T-helper 2 cell (primary cell): ENCODE measurements at places on chromosomes 12 and 14.

DNA sequence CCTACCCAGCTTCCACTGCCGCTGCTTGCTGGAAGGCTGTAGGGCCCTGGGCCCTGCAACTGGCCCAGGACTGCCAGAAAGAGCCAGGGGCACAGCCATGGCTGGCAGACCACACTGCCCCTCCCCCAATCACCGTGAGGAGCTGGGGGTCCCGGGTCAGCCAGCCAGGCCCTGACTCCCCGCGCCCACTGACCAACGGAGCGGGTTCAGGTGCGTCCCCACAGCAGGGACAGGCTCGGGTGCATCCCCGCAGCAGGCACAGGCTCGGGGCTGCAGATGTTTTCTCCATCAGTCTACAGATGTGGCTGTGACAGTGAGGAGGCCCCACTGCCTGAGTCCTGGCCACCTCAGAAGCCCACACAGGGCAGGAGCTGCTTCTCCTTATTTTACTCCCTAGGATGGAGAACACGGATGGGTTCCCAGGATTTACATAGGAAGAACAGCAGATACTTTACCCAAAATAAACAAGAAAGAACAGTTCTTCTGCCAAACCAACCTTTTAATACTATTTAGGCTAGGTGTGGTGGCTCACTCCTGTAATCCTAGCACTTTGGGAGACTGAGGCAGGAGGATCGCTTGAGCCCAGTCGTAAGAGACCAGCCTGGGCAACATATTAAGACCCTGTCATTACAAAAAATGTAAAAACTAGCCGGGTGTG, 61.1 kb downstream of the TESC start:
- no peak for DNase-seq

DNA sequence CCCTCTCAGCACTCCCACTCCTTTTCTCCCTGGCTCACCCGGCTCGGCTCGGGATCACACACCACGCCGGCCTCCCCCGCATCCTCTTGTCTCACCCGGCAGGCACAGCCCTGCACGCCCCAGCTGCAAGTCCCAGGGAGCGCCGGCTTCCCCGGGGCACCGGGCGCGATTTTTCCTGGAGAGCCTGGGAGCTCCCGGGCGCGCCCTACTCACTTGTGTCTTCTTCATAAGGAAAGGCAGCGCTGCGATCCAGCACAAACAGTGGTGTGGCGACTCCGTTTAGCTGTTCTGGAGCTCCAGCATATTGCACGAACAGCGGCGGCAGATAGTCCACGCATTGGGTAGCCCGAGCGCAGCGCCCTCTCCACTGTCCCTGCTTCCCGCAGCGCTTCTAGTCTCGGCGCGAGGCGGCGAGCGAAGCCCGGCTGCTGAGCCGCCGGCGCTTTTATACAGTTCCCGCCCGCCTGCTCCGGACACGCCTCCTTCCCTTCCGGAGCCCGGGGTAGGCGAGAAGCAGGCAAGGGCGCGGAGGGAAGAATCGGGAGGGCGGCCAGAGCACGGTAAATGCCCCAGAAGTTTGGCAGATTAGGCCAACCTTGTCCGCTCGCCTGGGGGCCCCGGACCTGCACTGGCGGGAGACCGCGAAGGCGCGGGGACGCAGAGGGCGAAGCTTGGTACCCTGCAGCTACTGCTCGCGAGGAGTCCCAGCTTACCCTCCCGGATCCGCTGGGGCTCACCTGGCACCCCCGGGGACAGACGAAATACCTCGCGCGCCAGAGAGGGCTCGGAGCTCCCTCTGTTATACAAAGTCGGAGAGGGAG, at the start of gene KITLG:
Gene KITLG, minus strand, starts transcription at position 421 of the 821 bp plus-strand sequence. Its CDS starts 193 bp downstream, at position 228.
- no peak for DNase-seq

DNA sequence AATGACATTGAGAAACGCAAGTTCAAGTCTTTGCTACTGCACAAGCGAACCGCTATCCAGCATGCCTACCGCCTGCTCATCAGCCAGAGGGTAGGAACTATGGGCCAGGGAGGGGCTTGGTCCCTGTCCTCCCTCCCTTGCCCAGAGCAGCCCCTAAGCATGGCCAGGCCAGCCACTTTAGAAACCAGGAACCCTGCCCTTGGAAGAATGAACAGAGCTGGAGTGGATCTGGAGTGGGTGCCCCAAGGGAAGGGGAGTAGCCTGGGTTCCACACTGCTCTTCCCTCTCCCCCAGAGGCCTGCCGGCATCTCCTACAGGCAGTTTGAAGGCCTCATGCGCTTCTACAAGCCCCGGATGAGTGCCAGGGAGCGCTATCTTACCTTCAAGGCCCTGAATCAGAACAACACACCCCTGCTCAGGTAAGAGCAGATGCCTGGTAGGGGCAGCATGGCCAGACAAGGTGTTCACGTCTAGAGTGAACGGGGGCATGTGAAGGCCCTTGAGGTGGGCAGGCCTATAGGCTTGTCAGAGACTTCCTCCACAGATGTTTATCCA, 55.8 kb downstream of the TPCN1 start:
- DNase-seq = no peak

- DNase-seq = no peak
Measured at GRCh38 chr14:93155667-93156066, 29.0 kb downstream of the MOAP1 start.

DNA sequence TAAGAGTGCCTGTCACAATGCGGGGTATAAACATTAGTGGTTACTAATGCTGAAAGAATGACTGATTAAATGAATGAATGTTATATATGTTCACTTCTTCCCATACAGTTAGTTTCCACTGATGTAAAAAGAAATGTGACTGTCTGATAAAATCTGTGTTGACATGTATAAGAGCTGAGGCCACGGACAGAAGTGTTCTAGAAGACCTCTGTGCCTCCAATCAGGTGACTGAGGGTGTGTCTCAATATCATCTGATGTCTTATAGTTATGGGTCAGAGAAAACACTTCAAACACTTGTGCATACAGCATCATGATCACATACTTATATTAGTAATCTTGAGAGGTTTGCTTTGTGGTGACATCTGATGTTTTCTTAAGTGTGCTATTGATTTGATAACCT, 183.4 kb downstream of the TTC7B start:
- DNase-seq = no peak

DNA sequence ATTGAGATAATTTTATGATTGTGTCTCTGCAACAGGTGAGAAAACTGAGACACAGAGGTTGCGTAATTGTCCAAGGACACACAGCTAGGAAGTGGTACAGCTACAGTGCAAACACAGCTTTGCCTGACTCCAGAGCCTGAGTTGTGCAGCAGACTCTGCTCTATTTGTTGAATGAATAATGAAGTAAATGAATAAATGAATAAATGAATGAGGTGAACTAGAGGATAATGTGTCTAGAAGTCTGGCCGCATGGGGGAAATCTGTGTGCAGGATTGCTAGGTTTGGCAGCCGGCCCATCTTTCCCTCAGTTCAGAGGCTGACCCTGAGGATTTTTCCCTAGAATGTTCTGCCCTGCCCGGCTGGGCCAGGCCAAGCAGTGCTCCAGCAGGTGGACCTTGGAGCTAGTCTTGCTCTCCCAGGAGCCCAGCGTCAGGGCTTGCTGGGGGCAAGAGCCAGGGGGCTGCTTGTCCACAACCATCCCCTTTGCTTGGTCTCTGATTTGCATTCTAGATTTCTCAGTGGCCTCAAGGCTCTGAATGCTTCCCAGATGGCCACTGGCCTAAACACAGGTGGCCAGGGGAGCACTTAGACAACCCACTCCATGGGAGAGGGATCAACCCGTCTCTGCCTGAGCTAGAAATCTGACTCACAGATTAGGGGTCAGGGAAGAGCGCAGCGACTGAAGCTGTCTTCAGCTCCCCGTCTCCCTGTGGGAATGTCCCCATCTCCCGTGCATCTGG, 225.2 kb downstream of the C12orf75 start:
- DNase-seq = no peak

GRCh38 chr12:6468283-6468575, 2.2 kb downstream of the VAMP1 start:
- DNase-seq = no peak

DNA sequence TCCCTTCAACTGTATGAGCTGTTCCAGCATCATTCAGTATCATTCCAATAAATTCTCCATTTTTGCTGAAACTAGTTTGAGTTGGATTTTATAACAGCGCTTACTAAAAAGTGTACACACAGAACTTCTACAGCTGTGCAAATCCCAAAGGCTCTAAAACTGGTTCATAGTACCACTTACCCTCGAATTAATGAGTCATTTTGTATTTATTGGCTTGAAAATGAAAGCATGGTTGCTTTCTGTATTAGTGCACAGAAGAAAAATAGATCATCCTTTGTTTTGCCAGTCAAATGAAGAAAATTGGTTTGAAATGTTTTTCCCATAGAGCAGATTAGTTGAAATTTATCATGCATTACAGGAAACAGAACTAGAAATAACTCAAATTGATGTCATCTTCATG, 268.3 kb upstream of the CPNE8 start:
- DNase-seq = no peak

DNA sequence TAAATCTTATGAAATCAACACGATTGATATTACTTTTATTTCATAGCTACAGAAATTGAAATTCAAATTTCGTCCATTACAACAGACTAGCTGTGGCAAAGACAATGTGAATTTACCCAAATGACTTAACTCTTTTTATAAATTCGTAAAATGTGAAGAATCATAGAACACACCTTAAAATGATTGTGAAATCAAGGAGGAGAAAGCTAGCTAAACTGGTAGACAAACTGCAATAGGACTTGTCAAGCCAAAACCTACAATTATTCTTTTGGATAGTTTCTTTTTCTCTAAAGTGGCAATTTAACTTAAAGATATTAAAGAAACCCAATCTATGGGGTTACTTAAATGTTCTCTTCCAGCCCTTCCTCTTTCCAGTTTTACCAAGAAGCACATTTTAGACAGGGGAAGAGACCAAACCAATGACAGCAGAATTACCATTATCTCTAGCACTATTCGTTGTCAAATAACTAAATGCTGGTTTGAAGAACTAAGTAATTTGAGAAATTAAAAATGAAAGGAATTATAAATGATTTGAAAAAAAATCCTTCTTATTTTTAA, 807 bp upstream of the SLC16A7 start:
- no peak for DNase-seq

GRCh38 chr12:21828779-21829178, 54.3 kb upstream of the KCNJ8 start:
- DNase-seq = no peak
